ENCODE measurements at places on chromosomes 12 and 14.

DNA sequence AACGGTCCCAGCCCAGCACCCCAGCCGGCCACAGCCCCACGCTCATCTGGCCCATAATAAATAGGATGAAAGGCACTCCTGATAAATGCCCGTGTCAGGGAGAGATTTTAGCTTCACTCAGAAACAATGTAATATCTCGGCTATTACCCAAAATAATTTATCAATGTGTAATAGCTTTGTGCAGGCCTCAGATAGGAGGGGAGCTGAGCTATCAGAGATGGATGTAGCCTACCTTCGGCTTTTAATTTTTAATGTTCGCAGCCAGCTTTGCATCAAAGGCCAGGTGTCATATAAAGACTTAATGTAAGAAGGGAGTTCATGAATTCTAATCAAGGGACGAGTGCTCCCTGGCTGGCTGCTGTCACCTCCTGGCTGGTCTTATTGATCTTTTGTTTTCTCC, 171.9 kb downstream of the ESRRB start:
- DNase-seq: no peak

DNA sequence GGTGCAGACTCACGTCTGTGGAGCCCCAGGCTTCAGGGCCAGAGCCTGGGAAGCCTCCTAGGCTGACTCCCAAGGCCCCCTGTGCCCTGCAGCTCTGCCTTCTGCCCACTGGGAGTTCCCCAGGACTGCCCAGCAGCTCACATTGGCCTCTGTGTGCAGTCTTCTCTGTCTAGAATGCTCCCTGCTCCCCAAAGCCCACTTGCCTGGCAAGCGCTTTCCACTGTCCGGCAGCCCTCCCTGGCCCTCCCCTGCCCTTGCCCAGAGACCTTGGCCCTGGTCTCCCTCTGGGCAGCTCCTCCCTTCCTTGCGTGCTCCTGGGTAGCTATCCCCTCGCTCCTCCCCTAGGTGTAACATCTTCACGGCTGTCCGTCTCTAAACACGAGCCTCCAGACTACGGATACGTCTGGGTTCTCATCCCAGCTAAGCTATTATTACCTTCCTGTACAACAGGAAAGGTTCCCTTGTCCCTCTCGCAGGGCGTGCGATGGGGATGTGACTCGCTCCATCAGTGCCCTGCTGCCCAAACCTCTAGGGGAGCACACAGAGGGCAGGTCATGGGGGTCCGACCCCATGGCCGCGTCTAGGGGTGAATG, 325.5 kb upstream of the RTL1 start:
- DNase-seq: no peak

GRCh38 chr14:100640471-100641273, 53.5 kb upstream of the BEGAIN start:
- DNase-seq: peak; percentile 86

DNA sequence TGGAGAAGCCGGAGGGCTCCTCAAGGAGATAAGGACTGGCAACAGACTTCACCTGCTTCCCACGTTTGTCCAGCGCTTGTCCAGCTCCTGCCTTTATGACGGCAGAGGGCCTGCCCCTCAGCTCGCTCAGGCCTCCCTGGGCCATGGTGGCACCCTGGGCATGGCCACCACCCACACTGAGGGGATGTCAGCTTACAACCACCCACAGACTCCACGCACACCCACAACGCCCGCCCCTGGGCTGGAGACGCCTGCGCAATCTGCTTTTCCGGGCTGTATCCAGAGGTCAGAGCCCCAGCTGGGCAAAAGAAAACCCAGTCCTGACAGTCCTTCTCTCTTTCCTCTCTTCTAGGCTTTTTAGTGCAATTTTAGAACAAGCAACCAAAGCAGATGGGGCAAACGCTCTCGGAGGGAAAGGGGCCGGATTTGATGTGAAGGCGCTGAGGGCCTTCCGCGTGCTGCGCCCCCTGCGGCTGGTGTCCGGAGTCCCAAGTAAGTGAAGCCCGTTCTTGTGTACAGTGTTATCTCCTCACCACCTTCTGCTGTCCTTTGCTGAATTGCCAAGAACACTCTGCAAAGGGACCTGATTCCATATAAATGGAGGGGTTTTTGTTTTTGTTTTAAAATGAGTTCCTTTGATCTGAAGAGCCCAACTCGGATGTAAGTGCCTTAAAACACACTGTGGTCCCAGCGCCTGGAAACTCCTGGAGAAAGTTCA, 337.4 kb upstream of the FKBP4 start:
- DNase-seq: no peak

- peak; percentile 47 for DNase-seq
These were observed 556 bp downstream of the TIMM9 start for GRCh38 chr14:58426670-58427280.

GRCh38 chr12:50788561-50788960, 24.7 kb downstream of the ATF1 start:
- DNase-seq: no peak

- DNase-seq: no peak
These were observed 25.4 kb downstream of the FGF6 start for GRCh38 chr12:4420138-4420670.

DNA sequence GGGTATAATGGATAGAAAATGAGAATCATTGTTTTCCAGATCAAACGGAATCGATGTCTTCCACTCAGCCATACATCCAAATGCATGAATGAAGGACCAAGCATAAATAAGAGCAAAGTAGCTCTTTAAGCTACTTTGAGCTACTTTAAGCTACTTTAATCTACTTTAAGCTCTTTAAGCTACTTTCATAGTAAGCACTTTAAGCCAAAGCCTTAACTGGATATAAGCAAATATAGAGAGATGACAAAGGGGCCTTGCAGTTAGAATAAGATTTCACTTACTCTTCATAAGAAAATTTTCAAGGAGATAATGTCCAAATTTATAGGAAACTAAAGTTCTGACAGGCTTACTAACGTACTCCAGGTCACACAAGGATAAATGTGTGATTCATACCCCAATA, 355.6 kb upstream of the KITLG start:
- DNase-seq: no peak

- no peak for DNase-seq
These were observed 28.8 kb downstream of the KLRK1 start for GRCh38 chr12:10361084-10361483.

DNA sequence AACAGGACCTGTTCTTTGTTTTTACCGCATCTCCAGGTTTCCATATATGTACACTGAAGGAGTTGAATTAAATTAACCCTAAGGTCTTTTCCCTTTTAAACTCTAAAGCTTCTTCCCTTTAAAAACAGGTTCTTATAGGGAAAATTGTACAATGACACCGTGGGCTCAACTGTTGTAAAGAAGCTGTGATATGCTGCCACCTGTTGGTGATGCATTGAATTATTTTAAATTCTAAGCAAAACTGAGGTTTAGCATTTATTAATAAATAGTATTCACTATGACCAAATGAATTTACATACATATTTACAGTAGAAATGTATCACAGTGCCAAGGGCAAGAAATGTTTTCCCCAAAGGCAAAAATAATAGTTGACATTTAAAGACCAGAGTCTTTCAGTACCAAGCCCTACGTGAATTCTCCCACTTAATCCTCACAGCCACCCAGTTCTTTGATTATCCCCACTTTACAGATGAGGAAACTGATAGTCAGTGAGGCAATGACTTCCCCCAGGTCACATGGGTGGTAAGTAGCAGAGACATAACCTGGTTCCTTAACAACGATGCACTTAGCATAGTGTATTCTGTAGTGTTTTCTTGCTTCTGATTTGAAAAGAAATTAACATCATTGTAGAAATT, 35.7 kb upstream of the TMEM263 start:
- DNase-seq: peak; percentile 41

DNA sequence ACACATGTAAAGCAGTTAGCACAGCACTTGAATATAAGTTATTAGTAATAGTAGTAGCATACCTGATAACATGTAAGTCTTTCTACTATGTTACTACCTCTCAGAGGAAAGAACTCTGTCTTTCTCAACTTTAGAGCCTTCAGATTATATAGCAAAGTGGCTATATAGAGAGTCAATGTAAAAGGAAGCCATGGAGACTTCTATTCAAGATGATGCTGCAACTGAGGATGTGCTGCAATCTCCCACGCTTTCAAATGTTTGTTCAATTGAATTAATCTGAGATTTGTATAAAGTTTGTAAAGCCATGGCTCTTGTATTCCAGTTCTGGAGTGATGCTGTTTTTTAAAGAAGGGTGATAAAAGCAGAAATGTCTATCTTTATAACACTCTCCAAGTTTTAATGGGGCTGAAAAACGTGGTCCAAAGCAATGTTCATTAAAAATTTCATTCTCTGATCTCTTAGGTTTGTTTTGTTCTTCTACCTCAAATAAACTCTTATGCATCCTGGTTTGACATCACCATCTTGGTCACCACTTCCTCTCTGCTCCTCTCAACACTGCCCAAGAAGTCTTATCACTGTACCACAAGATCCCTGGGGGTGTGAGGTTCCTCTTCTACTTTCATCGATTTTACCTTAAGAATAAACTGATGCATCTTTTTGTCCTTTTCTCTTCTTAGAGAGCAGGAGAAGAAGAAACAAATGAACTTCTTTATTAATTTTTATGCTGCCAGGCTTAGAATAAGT, 40.6 kb downstream of the C12orf42 start:
- DNase-seq: peak; percentile 26

- DNase-seq: no peak
These were observed 21.7 kb downstream of the CPNE8 start for GRCh38 chr12:38883629-38884134.

GRCh38 chr12:9736936-9737705, 4.2 kb upstream of the CLECL1 start:
- DNase-seq: no peak

GRCh38 chr12:78864403-78864869, at the start of gene SYT1:
Gene SYT1, plus strand, starts transcription at chr12:78864774.
- no peak for DNase-seq

DNA sequence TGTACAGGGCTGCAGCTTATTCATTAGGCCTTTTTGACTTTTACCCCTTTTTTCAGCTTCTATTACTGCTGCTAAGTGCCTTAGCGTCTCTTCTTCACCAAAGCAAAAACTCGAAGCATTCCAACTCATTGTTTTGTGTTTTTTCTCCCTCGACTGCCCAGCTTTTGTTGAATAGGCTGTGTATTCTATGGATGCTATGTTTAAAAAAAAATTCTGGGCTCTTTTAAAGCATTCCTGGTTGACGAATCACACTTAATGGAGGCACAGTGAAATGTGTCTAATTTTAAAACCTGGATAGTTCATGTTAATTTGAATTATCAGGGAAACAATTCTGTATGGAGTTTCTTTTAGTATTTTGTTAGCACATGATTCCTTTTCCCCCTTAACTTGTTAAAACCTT, 29.7 kb downstream of the KTN1 start:
- DNase-seq: no peak

DNA sequence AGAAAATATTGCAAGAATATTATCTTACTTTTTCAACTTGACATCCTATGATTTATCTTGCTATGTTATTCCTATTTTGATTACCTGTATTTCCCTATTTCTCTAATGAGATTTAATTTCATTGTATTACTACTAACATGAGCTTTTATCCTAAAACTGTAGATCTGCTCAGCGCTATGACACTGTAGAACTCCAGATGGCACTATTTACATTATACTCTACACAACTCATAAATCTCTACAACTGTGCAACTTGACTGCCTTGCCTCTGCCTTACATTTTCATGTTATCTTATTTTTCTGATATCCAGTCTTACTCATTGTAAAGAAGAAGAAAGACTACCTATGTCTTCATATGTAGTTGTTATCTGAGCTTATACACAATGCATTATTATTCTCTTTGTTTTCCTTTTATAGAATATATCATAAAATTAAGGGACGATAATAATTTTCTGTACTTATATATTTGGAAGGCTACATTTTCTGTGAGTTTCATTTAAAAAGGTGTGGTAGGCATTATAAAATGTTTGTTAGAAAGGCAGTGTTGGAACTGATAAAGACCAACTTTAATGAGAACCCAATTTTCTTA, 24.1 kb downstream of the NUP37 start:
- peak; percentile 9 for DNase-seq

GRCh38 chr14:68733086-68733914, 59.6 kb downstream of the ZFP36L1 start:
- DNase-seq: peak; percentile 15

DNA sequence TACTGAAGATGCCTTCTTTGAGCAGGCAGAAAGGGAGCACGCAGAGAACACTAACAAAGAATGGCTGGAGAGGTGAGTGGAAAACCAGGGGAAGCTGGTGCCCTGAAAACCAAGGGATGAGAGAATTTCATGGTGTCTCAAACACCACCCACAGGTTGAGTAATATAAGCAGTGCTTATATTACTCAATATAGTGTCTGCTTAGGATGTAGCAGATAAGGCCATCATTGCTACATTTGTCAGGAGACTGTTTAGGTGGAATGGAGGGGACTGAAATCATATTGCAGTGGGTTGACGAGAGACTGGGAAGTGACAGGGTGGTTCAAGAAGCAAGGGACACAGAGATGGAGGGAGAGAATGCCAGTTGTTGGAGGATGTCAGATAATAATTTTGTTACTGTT, 20.6 kb downstream of the PKP2 start:
- DNase-seq: no peak

Measured in activated CD4-positive, alpha-beta T cell treated with anti-CD3 and anti-CD28 coated beads, Interleukin-2, amount 10 ng/mL, durations not matched to agents 7 days and 5 days (primary cell).